ENCODE measurements at places on chromosomes 2 and 18.

DNA sequence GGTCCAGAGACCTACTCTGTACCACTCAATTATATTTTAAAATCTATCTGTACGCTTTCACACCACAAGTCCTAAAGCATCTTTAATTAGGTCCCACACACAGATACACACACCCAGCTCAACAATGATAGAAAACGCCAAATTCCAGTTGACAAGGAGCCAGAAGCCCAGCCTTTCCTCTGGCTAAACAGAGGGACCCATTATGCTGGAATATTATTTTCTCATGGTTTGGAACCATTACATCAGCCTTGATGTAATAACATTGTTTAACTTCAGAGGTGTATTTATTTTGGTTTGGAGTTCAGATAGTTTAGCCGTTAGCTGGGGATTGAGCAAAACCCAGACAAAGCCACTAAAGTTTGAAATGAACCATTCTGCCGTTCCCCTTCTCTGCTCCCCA, 14.0 kb upstream of the INHBB start:
- no peak for DNase-seq

- no peak for DNase-seq
These were observed 15.0 kb downstream of the SLC3A1 start for GRCh38 chr2:44290261-44290660.

GRCh38 chr2:237859082-237859433, 365 bp upstream of the RAMP1 start:
- no peak for DNase-seq

DNA sequence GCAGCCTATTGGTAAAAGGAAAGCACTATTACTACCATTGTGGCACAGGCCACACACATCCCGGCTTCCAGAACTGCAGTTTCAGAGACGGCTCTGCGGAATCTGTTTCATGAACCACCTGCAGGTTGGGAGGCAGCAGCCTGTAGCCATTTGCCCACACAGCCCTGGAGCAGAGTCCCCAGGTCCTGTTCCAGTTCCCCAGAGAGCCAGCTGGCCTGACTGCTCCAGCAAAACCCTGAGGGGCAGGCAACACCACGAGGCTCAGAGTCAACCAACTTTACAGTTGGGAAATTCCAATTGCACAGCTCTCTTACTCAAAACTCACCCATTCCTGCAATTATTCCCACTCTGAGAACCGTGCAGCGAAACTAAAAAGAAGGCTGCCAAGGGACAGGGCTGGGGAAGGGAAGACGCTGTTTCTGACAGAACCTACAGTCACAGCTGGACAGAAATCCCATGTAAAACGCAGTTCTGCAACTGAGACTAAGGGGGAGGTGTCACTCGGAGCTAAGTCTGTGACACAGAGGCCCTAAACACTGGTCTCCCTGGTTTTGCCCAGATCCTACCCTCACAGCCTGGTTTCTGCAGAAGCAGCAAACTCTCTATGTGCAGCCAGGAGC, 219.4 kb downstream of the TMEM163 start:
- no peak for DNase-seq

DNA sequence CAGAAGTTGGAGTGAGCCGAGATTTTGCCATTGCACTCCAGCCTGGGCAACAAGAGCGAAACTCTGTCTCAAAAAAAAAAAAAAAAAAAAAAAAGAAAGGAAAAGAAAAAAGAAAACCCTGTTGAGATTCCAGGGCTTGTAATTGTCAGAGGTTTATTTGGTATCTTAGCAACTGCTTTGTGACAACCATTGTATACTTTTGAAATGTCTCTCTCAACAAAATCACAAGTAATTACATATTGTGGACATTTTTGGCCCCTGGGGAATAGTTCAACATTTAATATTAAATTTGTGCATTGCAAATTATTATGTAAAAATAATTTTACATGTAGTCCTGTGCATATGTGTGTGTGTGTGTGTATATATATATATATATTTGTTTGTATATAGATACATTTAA, 270.8 kb downstream of the GALNT13 start:
- DNase-seq = no peak

- DNase-seq = no peak
These were observed 44.9 kb downstream of the DYSF start for GRCh38 chr2:71498261-71498701.
